Calu3 (cell line): ENCODE measurements at places on chromosomes 7 and 10. TPM values are rescaled to one million over a fixed set of nuclear protein-coding genes. Genes with fewer than 3 reads are reported as not detected.

GRCh38 chr10:19480353-19480752 is 335.9 kb upstream of the PLXDC2 start:
- no peaks in the 10 kb centered on the region for H3K36me3 ChIP-seq
- no peak overlapping the region for H3K27ac ChIP-seq
- H3K4me3 ChIP-seq = no peak overlapping the region
- DNase-seq = no peak

DNA sequence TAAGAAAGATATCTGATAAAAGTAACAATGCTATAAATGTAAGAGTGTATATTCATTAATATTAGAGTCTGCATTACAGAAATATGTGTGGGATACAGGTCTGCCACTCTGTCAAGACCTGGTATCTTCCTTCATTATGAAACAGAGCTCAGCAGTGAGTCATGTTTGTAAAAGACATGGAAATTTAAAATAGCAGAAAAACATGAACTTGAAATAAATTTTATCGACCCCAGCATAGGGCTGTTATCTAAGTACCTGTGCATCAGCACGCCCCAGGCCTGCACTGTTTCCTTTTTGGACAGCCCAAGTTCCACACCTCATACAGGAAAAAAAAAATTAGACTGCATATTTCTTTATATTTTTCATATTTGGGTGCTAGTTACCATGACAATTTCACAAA is 58.0 kb upstream of the ZPBP start:
- H3K4me3 ChIP-seq = no peak overlapping the region
- peaks cover 75% of the 10 kb centered on the region for H3K27me3 ChIP-seq
- no peak for DNase-seq
- no peaks in the 10 kb centered on the region for H3K36me3 ChIP-seq

GRCh38 chr10:21760332-21760731 is 226.3 kb downstream of the MLLT10 start:
- H3K27ac ChIP-seq = no peak overlapping the region
- H3K4me3 ChIP-seq = no peak overlapping the region
- DNase-seq = no peak
- H3K27me3 ChIP-seq = no peaks in the 10 kb centered on the region

- H3K4me3 ChIP-seq = no peak overlapping the region
- peaks cover 72% of the 10 kb centered on the region for H3K36me3 ChIP-seq
- no peak for DNase-seq
- no peaks in the 10 kb centered on the region for H3K4me1 ChIP-seq
Observed at GRCh38 chr10:5764422-5765297, 48.6 kb downstream of the GDI2 start.

- no peaks in the 10 kb centered on the region for H3K36me3 ChIP-seq
- no peak overlapping the region for H3K4me3 ChIP-seq
- no peaks in the 10 kb centered on the region for H3K4me1 ChIP-seq
- no peak for DNase-seq
Observed at GRCh38 chr7:51689547-51689946, 372.9 kb upstream of the COBL start.

GRCh38 chr10:48390933-48391845 is 84.7 kb downstream of the MAPK8 start:
- H3K36me3 ChIP-seq = no peaks in the 10 kb centered on the region
- H3K4me1 ChIP-seq = peaks cover 61% of the 10 kb centered on the region
- H3K4me3 ChIP-seq = no peak overlapping the region

DNA sequence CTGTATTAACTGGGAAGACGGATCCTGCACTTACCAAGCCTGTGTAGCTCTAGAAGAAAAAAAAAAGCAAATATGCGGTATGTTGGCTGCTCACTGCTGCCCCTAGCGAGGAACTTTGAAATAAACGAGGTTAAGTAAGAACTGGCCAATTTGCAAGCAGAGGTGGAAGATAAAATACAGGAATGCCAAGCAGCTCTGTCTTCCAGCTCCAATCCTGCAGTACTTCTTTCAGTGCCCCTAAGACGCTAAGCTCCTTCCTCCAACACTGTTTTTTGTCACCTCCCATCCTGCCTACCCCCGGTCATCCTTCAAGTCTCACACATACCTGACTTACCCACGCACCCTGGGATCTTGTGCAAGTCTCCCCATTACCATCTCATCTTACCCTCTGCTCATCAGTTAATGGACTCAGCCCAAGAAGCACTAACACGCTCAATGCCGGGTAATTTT is 809 bp downstream of the C10orf143 start:
- no peaks in the 10 kb centered on the region for H3K27me3 ChIP-seq
- DNase-seq = peak; percentile 70

DNA sequence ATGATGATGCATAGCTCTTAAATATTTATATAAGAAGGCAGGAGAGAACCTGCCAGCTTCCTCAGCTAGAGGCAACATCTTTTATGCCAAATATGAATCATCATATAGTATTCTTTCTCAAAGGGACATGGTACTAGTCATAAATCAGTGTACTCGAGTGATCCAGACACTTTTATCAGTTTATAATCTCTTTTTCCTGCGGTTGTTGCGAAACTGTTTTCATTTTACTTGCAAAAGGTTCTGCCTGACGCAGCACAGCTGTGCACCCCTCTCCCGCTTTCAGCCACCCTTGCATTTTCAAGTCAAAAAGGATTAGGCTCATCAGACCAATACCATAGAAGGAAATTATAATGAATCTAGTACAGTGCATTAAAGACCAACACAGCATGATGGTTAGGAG is 332.3 kb upstream of the PRKCQ start:
- H3K27me3 ChIP-seq = peaks cover 4% of the 10 kb centered on the region
- no peak overlapping the region for H3K4me3 ChIP-seq
- H3K27ac ChIP-seq = no peak overlapping the region

- H3K36me3 ChIP-seq = peaks cover 5% of the 10 kb centered on the region
- H3K27me3 ChIP-seq = no peaks in the 10 kb centered on the region
- no peak for DNase-seq
- peaks cover 13% of the 10 kb centered on the region for H3K4me1 ChIP-seq
- H3K27ac ChIP-seq = no peak overlapping the region
Observed at GRCh38 chr10:6347391-6347951, 144.7 kb downstream of the PFKFB3 start.

GRCh38 chr7:154698726-154699291 is 304.1 kb downstream of the PAXIP1 start:
- H3K4me1 ChIP-seq = no peaks in the 10 kb centered on the region
- H3K27ac ChIP-seq = no peak overlapping the region
- no peaks in the 10 kb centered on the region for H3K36me3 ChIP-seq
- no peaks in the 10 kb centered on the region for H3K27me3 ChIP-seq

DNA sequence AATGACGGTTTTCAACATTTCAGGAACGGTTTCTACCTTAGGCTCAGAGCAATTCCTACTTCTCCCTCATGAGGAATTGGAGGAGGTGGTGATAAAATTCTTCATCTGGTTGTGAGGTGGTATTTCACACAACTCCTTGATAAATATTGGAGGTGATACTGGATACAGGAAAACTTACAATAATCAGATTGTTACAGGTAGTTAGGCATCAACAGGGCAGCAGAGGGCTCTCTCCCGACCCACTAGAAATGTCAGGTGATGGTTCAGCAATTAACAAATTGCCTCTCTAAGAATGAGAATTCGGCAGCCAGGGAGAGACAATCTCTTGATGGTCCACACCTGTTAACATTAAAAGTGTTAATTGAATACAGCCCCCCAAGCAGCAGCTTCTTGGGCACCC is 22.6 kb downstream of the ZNF786 start:
- peak; percentile 17 for DNase-seq
- H3K4me1 ChIP-seq = no peaks in the 10 kb centered on the region
- no peak overlapping the region for H3K4me3 ChIP-seq
- H3K27me3 ChIP-seq = no peaks in the 10 kb centered on the region

- no peaks in the 10 kb centered on the region for H3K27me3 ChIP-seq
- no peak overlapping the region for H3K4me3 ChIP-seq
- no peak for DNase-seq
- H3K36me3 ChIP-seq = peaks cover 39% of the 10 kb centered on the region
- peak overlapping the region; percentile 90 for H3K27ac ChIP-seq
- H3K4me1 ChIP-seq = peaks cover 43% of the 10 kb centered on the region
Observed at GRCh38 chr10:11876324-11876723, 53.2 kb downstream of the PROSER2 start.

DNA sequence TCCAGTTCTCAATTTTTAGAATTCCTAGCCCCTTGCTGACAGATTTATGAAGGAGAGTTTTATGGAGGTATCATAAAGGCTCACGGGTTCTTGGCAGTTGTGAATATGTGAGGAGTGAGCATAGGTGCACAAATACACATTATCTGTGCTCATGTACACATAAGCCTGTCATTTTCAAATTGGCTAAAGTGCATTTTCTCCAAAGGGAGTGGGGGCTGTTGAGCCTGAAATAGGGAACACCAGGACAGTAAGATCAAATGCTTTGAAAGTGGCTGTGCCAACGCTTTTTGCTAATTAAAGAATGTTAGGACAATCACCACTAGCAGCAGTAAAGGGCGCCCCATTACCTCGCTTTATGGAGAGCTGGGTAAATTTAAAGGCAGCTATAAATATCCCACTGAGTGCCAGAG is 8.3 kb upstream of the LRRC4 start:
- peaks cover 6% of the 10 kb centered on the region for H3K36me3 ChIP-seq
- H3K27ac ChIP-seq = no peak overlapping the region
- DNase-seq = no peak
- peaks cover 17% of the 10 kb centered on the region for H3K4me1 ChIP-seq
- no peak overlapping the region for H3K4me3 ChIP-seq
- no peaks in the 10 kb centered on the region for H3K27me3 ChIP-seq

DNA sequence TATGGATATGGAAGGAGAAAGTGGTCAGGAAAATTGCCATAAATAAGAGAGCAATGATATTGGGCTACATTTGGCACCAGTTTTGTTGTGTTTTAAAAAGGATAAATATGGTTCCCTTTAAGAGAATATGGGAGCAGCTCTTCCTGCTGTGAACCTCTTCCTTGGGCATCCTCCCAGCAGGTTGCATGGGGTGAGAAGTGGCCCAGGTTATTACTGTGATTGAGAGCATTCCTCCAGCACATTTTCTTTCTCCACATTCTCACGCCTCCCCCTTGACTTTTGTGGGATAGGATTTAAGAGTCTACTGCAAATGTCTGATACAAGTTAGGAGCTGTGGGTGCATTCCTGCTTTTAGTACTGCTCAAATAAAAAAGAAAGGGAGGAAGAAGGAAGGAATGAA is 214.8 kb downstream of the POU6F2 start:
- H3K27ac ChIP-seq = no peak overlapping the region
- no peaks in the 10 kb centered on the region for H3K4me1 ChIP-seq
- H3K27me3 ChIP-seq = peaks cover 18% of the 10 kb centered on the region
- H3K4me3 ChIP-seq = no peak overlapping the region
- no peaks in the 10 kb centered on the region for H3K36me3 ChIP-seq

DNA sequence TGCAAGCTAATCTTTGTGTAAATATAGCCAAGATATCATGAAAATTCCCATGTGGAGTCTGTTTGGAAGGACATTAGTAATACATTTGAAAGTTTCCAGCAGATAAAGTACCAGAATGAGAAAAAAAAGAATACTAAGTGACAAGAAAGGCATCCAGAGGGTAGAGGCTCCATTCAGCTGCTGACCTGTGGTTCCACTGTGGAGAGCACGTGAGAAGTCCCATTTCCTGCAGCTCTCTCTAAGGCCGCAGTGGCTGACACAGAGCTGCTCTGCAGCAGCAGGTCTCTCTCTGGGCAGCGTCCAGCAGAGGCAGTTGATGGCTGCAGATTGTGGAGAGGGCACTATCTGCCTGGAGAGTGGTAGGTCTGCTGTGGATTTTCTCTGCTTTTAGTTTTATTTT is 100.1 kb upstream of the TMEM72 start:
- H3K36me3 ChIP-seq = no peaks in the 10 kb centered on the region
- no peak overlapping the region for H3K4me3 ChIP-seq
- no peak for DNase-seq
- no peaks in the 10 kb centered on the region for H3K4me1 ChIP-seq
- H3K27ac ChIP-seq = no peak overlapping the region

DNA sequence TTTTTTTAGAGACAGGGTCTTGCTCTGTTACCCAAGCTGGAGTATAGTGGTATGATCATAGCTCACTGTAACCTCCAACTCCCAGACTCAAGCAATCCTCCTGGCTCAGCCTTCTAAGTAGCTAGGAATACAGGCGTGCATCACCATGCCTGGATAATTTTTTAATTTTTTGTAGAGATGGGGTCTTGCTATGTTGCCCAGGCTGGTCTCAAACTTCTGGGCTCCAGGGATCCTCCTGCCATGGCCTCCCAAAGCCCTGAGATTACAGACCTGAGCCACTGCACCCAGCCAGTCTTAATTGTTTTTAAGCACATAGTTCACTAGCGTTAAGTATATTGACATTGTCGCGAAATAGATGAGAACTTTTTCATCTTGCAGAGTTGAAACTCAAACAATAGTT is 2.0 kb downstream of the SUPV3L1 start:
- peaks cover 29% of the 10 kb centered on the region for H3K36me3 ChIP-seq
- H3K4me3 ChIP-seq = no peak overlapping the region
- no peak for DNase-seq
- no peaks in the 10 kb centered on the region for H3K27me3 ChIP-seq

- H3K27me3 ChIP-seq = peaks cover 9% of the 10 kb centered on the region
- no peaks in the 10 kb centered on the region for H3K4me1 ChIP-seq
- DNase-seq = no peak
- H3K36me3 ChIP-seq = no peaks in the 10 kb centered on the region
Observed at GRCh38 chr10:17891435-17891834, 60.3 kb upstream of the SLC39A12 start.

- H3K4me3 ChIP-seq = no peak overlapping the region
- H3K4me1 ChIP-seq = no peaks in the 10 kb centered on the region
- H3K27ac ChIP-seq = no peak overlapping the region
- H3K36me3 ChIP-seq = peaks cover 78% of the 10 kb centered on the region
- DNase-seq = no peak
Observed at GRCh38 chr10:71816936-71817618, 34.0 kb downstream of the PSAP start.

GRCh38 chr10:86366033-86366901 is at the start of gene GRID1:
TSS of gene GRID1 (minus strand) at chr10:86366795.
- H3K27me3 ChIP-seq = peaks cover 90% of the 10 kb centered on the region
- H3K27ac ChIP-seq = no peak within 1 kb of the TSS
- peak; percentile 18 for DNase-seq
- peak within 1 kb of the TSS; percentile 62 for H3K4me3 ChIP-seq
- peaks cover 5% of the 10 kb centered on the region for H3K36me3 ChIP-seq

- no peak for DNase-seq
- H3K27ac ChIP-seq = no peak overlapping the region
- H3K4me3 ChIP-seq = no peak overlapping the region
- peaks cover 81% of the 10 kb centered on the region for H3K27me3 ChIP-seq
- no peaks in the 10 kb centered on the region for H3K4me1 ChIP-seq
Observed at GRCh38 chr10:78844960-78845607, 223.7 kb upstream of the ZMIZ1 start.

- H3K36me3 ChIP-seq = no peaks in the 10 kb centered on the region
- H3K4me1 ChIP-seq = peaks cover 24% of the 10 kb centered on the region
- H3K27ac ChIP-seq = no peak overlapping the region
- peak; percentile 66 for DNase-seq
Observed at GRCh38 chr7:34675749-34676374, 17.8 kb downstream of the NPSR1 start.

GRCh38 chr10:130395248-130395936 is 259.2 kb downstream of the GLRX3 start:
- H3K4me3 ChIP-seq = no peak overlapping the region
- H3K27ac ChIP-seq = no peak overlapping the region
- H3K36me3 ChIP-seq = peaks cover 5% of the 10 kb centered on the region
- H3K4me1 ChIP-seq = no peaks in the 10 kb centered on the region

Gene FAM237B
- not detected in 2 replicates for total RNA-seq

Gene TDRD1
- not detected in 2 replicates for total RNA-seq

Gene HK1
- 58.8 and 61.0 TPM in 2 replicates for total RNA-seq

Gene LIPM
- total RNA-seq = not detected in 2 replicates

Gene MYO1G
- total RNA-seq = 0.33 and 0.39 TPM in 2 replicates

Gene MICALL2
- 162 and 176 TPM in 2 replicates for total RNA-seq

Gene EPHA1
- total RNA-seq = 21.6 and 23.6 TPM in 2 replicates

Gene FAM131B
- total RNA-seq = 0.19 and 1.2 TPM in 2 replicates

Gene SLC25A40
- 17.3 and 19.1 TPM in 2 replicates for total RNA-seq

Gene ZNHIT1
- 57.2 and 57.5 TPM in 2 replicates for total RNA-seq

Gene SOSTDC1
- total RNA-seq = 13.9 and 22.1 TPM in 2 replicates

Gene SPDYE5
- not detected in 2 replicates for total RNA-seq

Gene PTPRN2
- total RNA-seq = 1.9 and 2.0 TPM in 2 replicates

Gene STX1A
- total RNA-seq = 26.1 and 26.2 TPM in 2 replicates
